ENCODE measurements at places on chromosomes 3 and 15.

DNA sequence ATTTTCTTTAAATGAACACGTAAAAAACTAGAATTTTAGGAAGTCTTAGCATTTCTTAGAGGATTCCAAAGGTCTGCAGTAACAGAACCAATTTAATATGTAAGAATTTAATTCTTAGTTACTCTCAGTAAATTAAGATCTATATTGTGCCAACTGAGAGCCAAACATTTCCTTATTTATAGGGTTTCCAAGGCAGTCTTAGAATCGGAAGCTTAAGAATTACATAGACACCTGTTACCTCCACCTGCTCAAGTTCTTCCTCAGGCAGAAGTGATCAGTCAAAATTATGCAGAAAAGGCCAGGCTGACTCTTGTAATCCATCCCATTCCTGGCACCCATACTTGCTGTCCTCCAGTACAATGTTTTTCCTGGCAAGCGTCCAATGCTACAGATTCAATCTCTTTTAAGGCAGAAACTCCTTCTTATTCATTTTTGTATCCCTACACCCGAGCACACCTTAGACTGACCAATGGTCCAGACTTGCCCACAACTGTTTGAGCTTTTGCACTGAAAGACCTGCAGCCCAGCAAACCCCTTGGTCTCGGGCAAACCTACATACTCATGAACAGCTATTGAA lies 64.3 kb downstream of the NCEH1 start:
- peak; percentile 31 for DNase-seq

- no peak for DNase-seq
These were observed 680.8 kb downstream of the GBE1 start for GRCh38 chr3:81080608-81081007.

- no peak for DNase-seq
These were observed 207.1 kb downstream of the MEIS2 start for GRCh38 chr15:36893276-36893675.

- DNase-seq: peak; percentile 33
These were observed 4.0 kb upstream of the SIN3A start for GRCh38 chr15:75455424-75455981.

DNA sequence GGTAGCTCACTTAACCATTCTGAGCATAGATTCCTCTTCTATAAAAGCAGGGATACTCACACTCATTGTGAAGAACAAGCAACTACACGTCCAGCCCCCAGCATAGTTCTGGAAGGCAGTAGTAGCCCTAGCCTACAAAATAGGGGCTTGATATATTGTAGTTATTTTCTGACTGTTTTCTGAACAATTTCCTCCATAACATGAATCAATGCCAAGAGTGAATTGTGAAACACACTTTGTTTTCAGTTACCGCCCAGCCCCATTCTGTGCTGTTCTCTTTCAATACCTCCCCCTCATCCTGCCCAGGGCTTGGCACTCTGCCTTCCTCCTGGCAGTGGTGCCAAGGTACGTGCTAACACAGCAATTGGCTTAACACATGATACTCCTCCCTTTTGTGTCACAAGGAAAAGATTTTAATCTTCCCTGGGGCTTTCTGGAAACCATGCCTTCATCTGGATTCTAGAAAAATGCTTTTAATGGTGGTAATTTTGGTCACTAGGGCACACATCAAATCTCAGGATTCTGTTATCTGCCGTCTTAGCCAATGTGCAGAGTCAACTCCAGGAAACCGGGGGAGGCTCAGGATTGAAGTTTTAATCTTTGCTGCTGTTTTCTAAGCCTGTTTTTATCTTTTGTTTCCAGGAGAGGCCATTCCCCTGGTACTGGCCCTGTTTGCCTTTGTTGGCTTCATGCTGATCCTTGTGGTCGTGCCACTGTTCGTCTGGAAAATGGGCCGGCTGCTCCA lies 37.2 kb downstream of the IL20RB start:
- DNase-seq: peak; percentile 63

GRCh38 chr3:194905696-194906095 lies 220.0 kb downstream of the FAM43A start:
- DNase-seq: no peak

GRCh38 chr3:170128259-170128976 lies 53.1 kb downstream of the PHC3 start:
- DNase-seq: no peak

DNA sequence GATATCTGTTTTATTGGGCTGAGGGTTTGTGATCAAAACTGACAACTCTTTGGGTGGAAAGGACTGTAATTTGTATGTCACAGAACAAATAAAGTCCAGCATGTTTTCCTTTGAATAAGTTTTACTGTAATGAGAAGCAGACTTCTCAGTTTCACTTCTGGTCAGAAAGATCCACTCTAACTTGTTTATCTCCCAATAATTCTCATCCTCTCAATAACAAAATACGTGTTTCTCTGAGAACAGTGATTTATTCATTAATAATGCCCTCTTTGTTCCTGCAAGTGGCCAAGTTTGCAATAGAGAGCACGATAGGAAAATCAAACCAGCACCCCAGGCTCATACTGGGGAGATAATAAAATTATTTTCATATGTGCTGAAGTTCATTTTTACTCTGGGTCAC lies 190.6 kb downstream of the CNTN3 start:
- no peak for DNase-seq

DNA sequence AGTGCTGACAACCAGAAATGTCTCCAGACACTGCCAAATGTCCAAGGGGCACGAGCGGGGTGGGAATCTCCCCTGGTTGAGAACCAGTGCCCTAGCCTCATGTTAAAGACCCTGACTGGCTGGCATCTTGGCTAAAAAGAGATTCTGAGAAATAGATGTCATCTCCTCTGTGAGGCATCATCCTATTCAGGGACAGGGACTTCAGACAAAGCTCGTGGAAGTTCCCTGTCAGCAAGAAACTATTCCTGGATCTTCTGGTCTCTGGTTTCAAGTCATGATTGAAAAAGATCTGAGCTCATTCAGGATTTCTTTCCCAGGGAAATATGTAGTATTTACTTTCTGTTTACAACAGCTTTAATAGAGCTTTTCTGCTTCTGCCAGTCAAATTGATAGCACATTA lies 10.8 kb downstream of the WDR5B start:
- DNase-seq: no peak

DNA sequence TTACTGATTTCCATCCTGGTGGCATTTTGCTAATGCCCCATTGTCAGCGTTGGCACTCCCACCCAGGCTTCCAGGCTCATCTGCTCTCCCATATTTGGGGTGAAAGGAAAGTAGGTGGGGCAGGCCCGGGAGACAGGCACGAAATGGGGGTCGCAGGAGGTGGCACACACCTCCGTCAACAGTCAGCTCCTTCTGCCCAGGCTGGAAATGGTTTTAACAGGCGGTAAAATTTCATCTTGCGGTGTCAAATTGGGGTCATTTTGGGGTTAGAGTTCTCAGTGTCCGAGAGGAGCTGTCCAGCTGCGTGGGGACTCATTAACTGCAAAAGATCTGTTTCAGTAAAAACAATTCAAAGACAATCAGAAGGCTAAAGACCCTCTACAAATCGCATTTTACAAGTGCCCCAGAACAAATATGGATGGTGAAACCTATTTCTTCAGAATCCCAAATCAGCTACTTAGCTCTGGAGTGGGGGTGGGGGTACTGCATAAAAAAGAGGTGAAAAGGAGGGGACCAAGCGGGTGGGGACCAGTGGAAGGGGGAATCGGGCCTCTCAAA lies 4.2 kb upstream of the MEIS2 start:
- no peak for DNase-seq

DNA sequence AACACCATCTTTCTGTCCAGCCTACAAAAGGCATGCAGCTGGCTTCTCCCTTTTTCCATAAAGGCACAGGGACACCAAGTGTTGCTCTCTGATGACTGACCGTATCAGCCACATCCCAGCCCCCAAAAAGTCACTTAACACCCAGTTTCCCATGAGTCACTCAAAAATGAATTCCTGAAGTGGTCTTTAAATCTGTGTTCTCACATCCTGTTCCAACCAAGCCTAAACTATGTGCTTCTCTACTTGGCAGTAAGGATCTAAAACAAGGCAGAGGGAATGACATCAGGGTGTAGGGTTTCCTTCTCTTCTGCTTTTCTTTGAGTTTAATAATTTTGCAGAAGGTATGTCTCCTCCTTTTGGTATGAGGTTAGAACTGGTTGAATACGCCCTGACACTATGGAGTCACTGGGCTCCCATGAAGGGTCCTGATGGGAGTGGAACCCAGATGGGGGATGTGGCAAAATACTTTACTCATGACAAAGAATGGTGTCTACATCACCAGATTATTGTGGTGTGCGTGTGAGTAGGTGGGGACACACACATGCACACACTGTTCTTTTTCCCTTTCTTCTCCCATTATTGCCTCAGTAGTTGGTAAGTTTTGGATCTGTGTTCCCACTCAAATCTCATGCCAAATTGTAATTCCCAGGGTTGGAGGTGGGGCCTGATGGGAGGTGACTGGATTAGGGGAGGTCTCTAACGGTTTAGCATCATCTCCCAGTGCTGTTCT lies 35.6 kb upstream of the CCK start:
- no peak for DNase-seq

DNA sequence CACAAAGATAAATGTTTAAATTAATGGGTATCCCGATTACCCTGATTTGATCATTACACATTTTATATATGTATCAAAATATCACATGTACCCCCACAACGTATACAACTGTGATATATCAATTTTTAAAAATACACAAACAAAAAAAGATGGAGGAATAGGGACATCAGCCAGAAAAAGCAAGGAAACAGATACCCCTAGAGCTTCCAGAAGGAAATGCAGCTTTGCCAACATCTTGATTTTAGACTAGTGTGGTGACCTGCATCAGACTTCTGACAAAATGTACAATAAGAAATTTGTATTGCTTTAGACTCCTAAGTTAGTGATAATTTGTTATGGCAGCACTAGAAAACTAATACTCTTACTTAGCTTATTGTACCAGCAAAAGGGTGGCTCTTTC lies 483.8 kb downstream of the TUSC7 start:
- no peak for DNase-seq

GRCh38 chr15:73852507-73852906 lies 20.9 kb upstream of the TBC1D21 start:
- no peak for DNase-seq

- no peak for DNase-seq
These were observed 35.8 kb downstream of the GASK1A start for GRCh38 chr3:43014956-43015355.

DNA sequence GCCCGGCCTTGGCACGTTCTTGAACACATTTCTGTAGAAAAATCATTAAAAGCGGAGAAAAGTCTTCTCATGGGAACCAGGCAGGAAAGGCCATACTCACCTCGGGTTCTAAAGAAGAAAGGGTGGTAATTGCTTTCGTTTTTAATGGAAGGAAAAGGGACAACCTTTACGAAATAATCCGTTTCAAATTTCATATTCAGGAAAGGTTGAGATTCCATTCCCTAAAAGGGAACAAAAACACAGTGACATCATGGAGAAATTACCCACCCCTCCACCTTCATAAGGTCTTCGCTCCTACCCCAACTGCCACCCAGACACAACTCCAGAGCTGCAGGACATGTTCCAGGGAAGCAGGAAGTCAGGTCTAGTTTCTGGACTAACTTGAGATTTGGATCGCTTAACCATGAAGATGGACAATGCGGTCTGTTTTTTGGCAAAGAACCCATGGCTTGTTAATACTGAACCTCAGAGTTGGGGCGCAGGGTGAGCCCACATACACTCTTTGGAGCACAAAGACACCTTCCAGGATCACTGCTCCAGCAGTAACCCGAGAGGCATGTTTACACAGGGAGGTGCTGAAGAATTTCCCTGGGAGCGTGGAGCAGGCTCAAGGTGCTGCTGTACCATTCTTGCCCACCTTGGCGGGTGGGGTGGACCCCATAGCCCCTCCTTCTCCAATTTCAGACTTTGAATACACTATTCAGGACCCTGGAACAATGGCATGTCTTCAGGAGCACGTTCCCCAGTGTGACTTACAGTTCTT lies 49.2 kb downstream of the SPATA12 start:
- DNase-seq: no peak

GRCh38 chr3:86046436-86047136 lies 944.4 kb downstream of the VGLL3 start:
- no peak for DNase-seq

DNA sequence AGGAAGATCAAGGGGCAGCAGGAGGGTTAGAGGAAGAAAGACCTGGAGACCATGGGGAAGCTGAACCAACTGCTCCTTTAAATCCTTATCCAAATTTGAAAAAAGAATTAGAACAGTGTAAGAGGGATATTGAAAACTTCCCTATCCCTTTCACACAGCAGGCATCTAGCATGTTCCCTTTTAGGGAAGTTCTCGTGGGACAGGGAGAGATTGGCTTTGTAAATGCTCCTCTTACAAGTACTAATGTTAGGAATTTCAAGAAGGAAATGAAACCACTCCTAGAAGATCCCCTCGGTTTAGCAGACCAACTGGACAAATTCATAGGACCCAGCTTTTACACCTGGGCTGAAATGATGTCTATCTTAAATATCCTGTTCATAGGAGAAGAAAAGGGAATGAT lies 41.5 kb downstream of the PPCDC start:
- DNase-seq: no peak

DNA sequence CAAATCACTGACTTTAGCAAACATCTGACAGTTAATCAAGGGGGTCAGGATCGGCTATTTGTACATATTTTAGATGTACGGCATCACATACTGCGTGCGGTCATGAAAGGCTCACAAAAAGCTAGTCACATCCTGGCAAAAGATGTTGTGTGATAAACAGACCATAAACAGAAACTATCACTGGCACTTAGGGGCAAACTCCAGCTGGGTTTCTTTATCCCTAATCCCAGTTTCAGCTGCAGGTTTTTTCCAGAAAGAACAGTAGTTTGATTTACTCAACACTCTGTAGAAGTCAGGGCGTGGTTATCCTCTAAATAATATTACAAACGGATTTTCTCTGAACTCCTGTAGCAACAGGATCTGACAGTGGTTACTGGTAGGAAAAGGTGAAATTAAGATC lies 112.4 kb upstream of the BHLHE40 start:
- no peak for DNase-seq

DNA sequence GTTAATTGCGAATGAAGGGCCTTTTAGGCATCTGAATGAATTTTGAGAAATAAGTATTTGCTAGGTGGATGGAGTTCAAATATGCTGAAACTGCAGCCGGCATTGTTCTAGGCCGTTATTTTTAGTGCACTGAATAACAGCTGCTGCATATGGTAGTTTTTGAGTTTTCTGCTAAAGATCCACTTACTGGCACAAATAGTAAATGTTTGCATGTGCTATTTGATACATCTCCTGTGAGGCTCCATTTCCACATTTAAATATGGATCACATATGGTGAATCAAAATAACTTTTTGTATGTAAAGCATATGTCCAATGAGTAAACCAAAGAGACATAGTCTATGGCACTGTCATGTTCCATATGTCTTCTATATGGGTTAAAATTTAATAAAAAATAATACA lies 56.7 kb upstream of the CNTN4 start:
- no peak for DNase-seq

GRCh38 chr3:37520907-37521341 lies 340.8 kb upstream of the CTDSPL start:
- no peak for DNase-seq

DNA sequence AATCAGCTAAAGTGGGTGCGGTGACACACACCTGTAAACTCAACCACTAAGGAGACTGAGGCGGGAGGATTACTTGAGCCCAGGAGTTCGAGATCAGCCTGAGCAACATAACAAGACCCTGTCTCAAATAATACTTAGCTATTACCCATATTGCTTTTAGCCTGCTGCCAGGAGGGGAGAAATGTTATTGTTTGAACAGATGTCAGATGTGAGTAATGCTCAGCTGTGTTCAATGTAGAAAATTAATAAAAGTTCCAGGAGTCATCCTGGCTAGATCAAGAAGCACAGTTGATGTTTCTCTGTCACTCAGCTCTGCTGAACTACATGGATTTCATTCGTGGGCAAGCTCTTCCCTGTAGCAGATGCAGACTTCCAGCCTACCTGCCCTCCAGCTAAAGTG lies 22.2 kb downstream of the LSM3 start:
- no peak for DNase-seq
